ENCODE measurements at places on chromosomes 1 and 21. TPM values are rescaled to one million over a fixed set of nuclear protein-coding genes. Genes with fewer than 3 reads are reported as not detected.

DNA sequence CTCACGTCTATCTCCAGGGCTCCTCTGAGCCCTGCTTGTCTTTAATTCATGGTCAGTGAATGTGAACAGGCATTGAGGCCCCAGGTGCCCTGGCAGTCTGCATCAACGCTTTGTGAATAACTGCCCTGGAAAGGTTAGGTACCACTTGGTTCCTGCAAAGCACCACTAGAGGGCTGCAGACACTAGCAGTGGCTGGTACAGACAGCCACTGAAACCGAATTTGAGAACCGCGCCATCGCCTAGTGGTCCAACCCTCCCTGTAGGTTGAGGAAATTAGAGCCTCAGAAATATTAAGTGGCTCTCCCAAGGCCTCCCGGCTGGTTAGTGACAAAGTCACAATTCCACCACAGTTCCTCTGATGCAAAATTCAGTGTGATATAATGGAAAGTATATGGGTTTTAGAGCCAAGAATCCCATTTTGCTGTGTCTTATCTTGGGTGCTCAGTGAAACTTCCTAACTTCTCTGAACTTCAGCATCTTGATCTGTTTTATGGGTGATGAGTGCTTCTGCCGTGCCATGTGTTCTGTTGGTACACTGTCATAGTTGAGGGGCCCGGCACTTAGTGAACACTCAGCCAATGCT, 46.2 kb upstream of the BCL9 start:
- DNase-seq, result peak; percentile 53

CRNN gene
- total RNA-seq, result not detected

GRCh38 chr1:3055051-3055450, 14.0 kb upstream of the PRDM16 start:
- no peak for DNase-seq

RSRP1 gene
- total RNA-seq, result 75.0 TPM

- no peak for DNase-seq
Observed at GRCh38 chr1:239483391-239483790, 97.0 kb downstream of the CHRM3 start.

TGFB2 gene
- total RNA-seq, result 7.7 TPM

- DNase-seq, result no peak
Observed at GRCh38 chr1:113124366-113124765, 51.4 kb downstream of the LRIG2 start.

DNA sequence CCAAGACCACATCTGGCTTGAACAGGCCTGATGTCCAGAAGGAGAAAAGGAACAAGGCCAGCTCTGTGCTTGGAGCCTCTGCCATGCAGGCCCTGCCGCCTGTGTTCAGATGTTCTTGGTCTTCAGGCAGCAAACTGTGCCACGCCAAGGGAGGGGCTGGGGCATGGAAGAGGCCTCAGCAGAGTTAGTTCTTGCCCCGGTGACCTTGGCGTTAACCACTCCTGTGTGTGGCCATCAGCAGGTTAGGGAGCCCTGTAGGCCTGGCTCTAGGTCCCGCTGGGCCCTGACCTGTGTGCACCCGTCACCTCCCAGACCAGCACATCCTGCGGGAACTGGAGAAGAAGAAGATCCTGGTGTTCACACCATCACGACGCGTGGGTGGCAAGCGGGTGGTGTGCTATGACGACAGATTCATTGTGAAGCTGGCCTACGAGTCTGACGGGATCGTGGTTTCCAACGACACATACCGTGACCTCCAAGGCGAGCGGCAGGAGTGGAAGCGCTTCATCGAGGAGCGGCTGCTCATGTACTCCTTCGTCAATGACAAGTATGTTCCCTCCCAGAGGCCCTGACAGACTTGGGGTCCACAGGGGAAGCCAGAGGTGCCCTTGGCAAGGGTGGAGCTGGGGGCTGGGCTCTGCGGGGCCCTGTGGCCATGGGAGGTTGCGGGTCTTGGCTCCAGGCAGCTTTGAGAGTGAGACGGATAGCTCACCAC, 7.1 kb downstream of the ZC3H12A start:
- no peak for DNase-seq

GRCh38 chr1:6745073-6745472, 40.2 kb upstream of the CAMTA1 start:
- DNase-seq, result no peak

NTMT2 gene
- total RNA-seq, result not detected

LCE3C gene
- total RNA-seq, result not detected

ETNK2 gene
- 1.1 TPM for total RNA-seq

- no peak for DNase-seq
Observed at GRCh38 chr1:159218649-159219636, 14.3 kb downstream of the ACKR1 start.

SEMA4A gene
- total RNA-seq, result 0.64 TPM

- DNase-seq, result no peak
Observed at GRCh38 chr1:2130156-2130555, 64.4 kb downstream of the FAAP20 start.

GRCh38 chr1:187617776-187618175, 789.0 kb downstream of the PLA2G4A start:
- peak; percentile 40 for DNase-seq

DNA sequence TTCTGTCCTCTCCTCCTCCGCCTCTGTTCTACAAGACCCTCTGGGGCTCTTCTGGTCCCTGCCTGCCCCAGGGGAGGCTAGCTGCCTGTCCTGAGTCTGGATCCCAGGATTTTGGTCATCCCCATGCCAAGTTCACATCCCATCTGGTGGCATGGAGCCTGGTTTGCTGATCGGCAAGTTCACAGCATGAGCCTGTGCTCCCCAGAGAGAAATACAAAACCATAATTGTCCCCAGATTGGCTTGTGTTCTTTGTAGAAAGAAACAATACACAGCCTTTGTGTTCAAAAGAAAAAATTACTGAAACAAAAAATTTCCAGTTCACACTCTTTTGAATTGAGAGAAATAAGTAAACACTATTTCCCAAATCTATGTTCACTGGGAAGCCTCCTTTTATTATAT, 149.4 kb upstream of the ZC3H12A start:
- DNase-seq, result no peak

FMO3 gene
- not detected for total RNA-seq

TMEM269 gene
- not detected for total RNA-seq

LRRC7 gene
- 0.80 TPM for total RNA-seq

DNA sequence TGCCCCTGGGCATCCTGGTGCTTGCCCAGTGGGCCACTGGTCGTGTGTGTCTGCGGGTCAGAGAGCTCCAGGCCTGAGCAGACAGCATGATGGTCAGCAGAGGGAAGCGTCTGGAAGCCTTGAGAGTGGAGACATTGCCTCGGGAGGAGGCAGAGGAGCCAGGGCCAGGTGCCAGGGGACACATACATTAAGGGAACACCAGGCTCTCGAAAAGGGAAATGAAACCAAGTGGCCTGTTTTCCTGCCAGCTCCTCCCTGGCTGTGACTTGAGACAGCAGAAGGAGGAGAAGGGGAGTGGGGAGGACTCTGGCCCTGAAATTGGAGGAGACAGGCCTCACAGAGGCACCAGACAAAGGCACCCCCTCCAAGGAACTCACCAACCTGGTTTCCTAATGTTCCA, 62.4 kb upstream of the LRP8 start:
- DNase-seq, result no peak

- DNase-seq, result no peak
Observed at GRCh38 chr1:184367427-184368038, 19.3 kb upstream of the C1orf21 start.

CXADR gene
- total RNA-seq, result not detected

IFI44 gene
- 115 TPM for total RNA-seq

NUDT4B gene
- total RNA-seq, result 23.1 TPM

DNA sequence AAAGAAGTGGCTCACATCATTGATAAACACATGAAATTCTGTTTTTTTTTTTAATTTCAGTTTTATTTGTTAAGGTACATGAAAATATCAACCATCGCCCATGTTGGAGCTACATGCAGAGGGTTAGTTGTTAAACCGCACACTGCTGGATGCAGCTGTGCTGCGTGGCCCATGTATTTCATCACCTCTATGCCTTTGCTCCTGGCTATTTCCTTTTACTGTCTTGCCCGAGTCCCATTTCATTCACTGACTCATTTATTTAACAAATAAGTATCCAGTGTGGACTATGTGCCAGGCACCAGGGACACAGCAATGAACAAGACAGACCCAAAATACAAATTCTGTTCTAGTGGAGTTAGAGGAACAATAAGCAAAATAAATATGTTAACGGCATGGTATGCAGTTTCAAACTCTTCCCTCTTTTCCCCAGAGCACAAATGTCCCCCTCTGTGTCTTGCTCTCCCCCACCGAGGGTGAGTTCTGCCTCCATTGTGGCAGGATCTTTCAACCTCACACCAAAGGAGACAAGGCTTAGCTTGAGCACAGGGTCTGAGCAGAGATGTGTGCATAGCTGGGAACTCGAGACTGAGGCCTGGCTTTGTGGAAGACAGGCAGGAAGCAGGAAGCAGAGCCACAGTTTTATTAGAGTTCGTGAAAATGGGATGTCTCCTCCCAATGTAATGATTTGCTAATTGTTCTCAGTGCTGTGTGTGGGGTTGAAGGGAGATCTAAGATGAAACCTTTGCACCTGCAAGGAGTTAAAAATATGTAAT, 44.6 kb downstream of the MAN1C1 start:
- no peak for DNase-seq

Data from LHCN-M2 (cell line).